Nephron progenitor cell (in vitro differentiated cells): ENCODE measurements at places on chromosomes 2 and 18.

DNA sequence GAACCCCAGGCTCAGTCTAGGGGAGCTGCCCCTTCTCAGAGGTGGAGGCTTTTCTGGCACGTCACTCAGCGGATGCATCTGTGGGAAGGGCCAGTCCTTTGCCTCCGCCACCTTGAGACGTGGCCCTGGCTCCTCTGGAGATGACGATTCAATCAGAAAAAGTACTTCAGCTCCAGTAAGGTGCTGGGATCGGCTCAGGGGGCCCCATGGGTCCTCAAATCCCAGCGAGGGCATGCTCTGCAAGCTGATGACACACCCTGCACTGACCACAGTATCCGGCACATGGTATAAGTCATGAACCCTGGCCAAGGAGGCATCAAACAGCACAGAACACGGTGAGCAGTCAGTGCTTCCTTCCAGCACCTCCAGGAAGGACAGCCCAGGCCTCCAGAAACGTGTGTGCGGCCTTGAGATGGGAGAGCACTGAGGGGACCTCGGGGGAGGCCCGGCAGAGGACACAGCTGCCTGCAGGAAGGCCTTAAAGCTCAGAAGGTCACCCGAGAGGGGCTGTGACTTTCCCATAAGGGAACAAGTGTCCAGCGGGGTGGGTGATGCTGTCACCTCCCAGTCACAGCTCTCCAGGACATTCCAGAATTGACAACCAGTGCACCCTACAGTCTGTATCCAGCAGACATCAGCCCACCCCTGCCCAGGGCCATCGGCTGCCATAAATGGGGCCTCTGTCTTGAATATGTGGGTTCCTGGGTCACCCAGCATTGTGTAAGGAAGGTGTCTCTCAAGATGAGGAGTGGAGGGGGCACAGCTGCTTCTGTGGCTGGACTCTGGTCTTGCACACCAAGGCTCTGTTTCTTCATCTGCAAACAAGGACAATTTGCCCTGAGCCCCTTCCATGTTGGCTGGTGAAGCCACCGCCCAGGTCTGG, 205.8 kb downstream of the NDUFA10 start:
- DNase-seq, result no peak

GRCh38 chr2:155600296-155600695, 732.2 kb downstream of the NR4A2 start:
- DNase-seq, result no peak

DNA sequence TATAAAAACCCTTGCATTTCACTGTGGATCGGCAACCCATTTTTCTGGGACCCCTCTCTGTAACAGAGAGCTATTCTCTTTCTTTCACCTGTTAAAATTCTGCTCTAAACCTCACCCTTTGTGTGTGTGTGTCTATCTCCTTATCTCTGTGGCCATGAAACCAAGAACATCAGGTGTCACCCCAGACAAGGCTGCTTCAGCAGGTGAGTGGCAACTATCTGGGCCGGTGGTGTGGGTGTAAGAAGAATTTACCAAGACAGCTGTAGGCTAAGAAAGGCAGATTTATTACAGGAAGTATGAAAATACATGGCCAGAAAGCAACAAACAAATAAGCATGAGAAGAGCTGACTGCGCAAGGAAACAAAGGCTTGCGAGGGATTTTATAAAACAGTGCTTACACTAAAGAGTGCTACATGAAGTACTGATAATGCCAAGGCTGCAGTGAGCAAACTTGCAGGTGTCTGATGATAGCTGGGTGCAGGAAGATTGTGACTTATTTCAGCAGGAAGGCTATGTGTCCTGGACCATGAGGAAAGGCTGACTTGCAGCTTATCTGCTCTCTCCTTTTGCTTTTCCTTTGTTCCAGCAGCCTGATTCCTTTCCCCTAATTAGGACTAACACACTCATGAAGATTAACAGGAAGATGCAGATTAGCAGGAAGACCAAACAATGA, 421.1 kb downstream of the PTH2R start:
- DNase-seq, result no peak

GRCh38 chr2:5076599-5076998, 615.6 kb upstream of the SOX11 start:
- no peak for DNase-seq

- no peak for DNase-seq
These were observed 677.5 kb upstream of the FSHR start for GRCh38 chr2:49831698-49832367.

DNA sequence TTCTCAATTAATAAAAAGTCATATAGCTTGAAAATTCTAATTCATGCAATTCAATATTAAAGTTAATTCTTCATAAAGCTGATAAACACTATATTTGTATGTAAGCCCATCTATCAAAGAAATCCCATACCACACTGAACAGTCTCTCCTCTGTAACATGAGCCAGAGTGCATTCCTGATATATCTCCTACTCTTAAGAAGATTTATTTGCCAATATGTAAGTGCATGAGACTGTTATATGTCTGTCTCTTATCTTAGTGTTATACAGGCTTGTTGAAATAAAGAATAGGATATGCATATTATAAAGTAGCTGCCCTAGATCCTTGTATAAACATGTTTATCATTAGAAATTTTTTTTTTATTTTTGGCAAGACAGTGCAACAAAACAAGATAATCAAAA, 40.4 kb upstream of the TTC32 start:
- no peak for DNase-seq

- no peak for DNase-seq
These were observed 124.9 kb upstream of the PIEZO2 start for GRCh38 chr18:11274144-11274794.

DNA sequence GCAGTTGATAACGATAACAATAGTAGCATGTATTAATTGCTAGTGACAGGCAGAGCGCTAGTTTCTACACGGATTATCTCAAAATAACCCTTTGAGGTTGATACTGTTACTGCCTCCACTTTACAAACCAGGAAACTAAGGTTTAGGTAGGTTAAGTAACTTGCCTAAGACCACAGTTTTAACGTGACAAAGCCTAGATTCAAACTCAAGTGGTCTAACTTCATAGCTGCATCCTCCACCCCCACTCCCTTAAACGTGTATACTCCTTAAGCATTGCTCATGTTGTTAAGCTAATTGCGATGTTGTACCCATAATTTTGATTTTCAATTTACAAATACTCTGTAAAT, 1.2 kb downstream of the ME2 start:
- DNase-seq, result no peak

DNA sequence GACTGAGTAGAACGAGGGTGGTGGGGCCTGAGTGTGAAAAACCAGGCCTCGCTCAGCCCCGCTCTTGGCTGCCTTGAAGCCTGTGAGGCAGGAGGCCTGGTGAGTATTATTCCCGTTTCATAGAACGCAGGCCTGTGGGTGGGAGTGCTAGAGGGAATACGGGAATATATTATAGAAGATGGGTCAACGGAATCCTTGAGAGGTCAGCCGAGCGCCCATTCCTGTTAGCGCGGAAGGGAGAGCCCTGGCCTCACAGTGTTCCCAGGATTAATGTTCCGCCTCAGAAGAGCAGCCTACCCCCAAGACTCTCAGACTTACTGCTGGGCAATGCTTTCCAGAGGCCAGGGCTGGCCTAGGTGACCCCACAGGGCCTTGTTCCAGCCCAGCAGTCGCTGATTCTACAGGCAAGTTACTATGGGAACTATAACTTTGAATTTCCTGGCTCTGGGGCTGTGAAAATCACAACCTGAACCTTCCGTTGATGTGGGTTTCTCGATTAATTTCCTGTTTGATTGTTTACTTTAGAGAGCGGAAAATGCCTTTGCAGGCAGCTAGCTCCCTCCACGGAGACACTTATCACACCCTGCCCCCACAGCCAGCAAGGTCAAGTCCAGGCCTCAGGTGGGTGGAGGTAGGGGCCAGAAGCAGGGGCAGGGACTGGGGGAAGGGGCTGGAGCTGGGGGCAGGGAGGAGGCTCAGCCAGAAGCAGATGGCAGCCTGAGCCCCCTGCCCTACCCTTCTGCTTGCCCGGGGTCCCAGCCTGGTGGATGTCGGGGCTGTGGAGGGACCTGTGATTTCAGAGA, 108.3 kb downstream of the SMAD7 start:
- peak; percentile 54 for DNase-seq
